ENCODE measurements at places on chromosomes 3 and 15. TPM values are rescaled to one million over a fixed set of nuclear protein-coding genes. Genes with fewer than 3 reads are reported as not detected.

Gene CPLX3
- not detected for total RNA-seq

Gene ST8SIA2
- not detected for total RNA-seq

Gene EEF1AKMT4
- 3.8 TPM for total RNA-seq

Gene PIGZ
- total RNA-seq = 17.4 TPM

Gene LSM3
- 4.9 TPM for total RNA-seq

GRCh38 chr3:161054860-161055604 lies 50.1 kb downstream of the B3GALNT1 start:
- DNase-seq = no peak

GRCh38 chr3:17639257-17639656 lies 103.2 kb downstream of the TBC1D5 start:
- DNase-seq = no peak

- DNase-seq = no peak
Measured at GRCh38 chr15:64970698-64971097, 19.0 kb downstream of the SPG21 start.

DNA sequence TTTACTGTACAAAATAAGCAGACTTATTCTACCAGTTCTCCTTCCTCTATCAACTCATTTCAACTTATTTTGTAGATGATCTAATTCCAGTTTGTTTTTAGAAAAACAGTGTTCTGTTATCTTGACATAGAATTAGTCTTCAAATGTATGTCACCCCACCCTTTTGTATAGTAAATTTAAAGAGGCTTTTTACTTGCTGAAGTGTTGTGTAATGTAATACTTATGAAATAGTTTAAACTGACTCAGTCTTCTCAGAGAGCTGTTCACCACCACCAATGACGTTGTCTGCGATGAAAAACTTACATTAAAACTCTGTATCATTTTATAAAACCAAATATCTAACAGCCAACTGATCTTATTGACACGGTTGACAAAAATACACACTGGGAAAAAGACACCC lies 82.9 kb downstream of the RAP2B start:
- no peak for DNase-seq

- DNase-seq = no peak
Measured at GRCh38 chr3:10358309-10358980, 37.5 kb upstream of the SEC13 start.

GRCh38 chr15:94110476-94111130 lies 120.8 kb upstream of the MCTP2 start:
- no peak for DNase-seq

- no peak for DNase-seq
Measured at GRCh38 chr3:6168256-6168655, 692.7 kb upstream of the GRM7 start.

DNA sequence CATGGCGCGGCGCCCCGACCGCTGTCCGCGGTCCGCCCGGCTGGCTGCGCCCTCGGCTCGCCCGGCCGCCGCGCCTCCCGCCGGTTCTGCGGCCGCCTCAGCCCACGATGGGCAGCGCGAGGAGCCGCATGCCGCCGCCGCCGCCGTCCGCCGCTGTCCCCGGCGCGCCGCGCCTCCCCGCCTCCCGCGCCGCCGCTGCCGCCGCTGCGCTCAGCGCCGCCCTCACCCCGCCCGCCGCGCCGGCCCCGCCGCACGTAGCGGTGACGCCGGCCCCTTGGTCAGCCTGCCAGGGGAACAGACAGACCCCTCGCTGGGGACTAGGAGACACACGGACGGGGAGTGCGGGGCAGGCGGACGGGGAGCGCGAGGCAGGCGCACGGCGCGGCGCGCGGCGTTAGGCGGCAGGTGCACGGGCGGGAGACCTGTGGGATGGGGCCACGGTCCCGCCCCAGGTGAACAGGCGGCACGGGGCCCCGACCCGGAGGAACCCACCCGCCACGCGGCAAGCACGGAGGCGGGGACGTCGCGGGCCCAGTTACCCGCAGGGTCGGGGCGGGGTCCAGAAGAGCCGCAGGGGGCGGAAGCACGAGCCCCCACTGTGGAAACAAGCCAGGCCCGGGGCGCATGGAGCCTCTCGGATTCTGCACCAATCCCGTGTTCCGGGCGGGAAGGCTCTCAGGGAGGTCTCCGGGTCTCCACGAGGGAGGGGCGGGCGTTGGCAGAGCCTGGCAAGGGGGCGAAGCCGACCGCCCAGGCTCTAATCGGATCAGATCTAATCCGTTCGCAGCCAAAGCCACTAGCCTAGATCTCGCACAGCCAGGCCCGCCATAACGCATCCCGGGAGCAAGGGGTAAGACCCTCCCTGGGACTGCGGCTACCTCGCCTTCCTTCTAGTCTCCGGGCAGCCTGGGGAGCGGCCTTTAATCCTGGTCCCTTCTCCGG lies at the start of gene CSPG5:
Gene CSPG5 (minus strand): TSS at position 175 of the 942 bp plus-strand sequence. CDS start 172 bp downstream, at position 3.
- DNase-seq = no peak

GRCh38 chr3:127574880-127575878 lies 15.4 kb downstream of the TPRA1 start:
- peak; percentile 63 for DNase-seq

GRCh38 chr15:89462198-89462912 lies 34.0 kb downstream of the RHCG start:
- DNase-seq = no peak

All from thoracic aorta (tissue), 2 donors.